Dermis microvascular lymphatic vessel endothelial cell (primary cell): ENCODE measurements at places on chromosomes 13 and 19. TPM values are rescaled to one million over a fixed set of nuclear protein-coding genes. Genes with fewer than 3 reads are reported as not detected.

DNA sequence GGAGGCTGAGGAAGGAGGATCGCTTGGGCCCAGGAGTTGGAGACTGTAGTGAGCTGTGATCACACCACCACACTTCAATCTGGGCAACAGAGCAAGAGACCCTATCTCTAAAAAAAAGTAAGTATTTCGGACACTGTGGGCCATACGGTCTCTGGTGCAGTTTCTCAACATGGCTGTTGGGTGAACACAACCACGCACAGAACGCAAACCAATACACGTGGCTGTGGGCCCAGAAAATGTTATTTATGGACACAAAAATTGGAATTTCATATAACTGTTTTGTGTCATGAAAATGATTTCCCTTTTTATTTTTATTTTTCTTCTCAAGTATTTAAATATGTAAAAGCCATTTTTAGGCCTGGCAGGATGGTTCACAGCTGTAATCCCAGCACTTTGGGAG, 19.5 kb downstream of the LDLR start:
- DNase-seq = no peak

KIR2DL4 gene
- total RNA-seq = not detected in 2 replicates

LSR gene
- total RNA-seq = 0.25 and 0.26 TPM in 2 replicates

DNA sequence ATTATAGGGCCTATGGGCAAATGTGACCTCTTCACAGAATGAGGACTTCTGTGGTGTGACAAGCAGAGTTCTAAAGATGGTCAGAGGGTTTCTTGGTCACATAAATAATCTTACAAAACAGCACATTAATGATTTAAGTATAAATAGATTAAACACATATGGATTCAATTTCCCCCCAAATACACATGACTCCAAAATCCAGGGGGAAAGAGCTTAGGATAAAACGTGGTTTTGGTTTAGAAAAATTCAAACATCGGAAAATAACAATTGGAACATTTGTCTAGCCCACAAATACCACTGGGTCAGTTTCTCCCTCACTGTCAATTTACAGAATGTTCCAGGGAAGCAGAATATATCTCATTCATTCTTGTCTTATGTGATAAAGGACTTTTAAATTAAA, 283.1 kb downstream of the COG6 start:
- no peak for DNase-seq

PHF11 gene
- 8.7 and 10.2 TPM in 2 replicates for total RNA-seq

- peak; percentile 33 for DNase-seq
These were observed 388.9 kb upstream of the DACH1 start for GRCh38 chr13:72255908-72256307.

ERVV-1 gene
- total RNA-seq = not detected in 2 replicates

DNA sequence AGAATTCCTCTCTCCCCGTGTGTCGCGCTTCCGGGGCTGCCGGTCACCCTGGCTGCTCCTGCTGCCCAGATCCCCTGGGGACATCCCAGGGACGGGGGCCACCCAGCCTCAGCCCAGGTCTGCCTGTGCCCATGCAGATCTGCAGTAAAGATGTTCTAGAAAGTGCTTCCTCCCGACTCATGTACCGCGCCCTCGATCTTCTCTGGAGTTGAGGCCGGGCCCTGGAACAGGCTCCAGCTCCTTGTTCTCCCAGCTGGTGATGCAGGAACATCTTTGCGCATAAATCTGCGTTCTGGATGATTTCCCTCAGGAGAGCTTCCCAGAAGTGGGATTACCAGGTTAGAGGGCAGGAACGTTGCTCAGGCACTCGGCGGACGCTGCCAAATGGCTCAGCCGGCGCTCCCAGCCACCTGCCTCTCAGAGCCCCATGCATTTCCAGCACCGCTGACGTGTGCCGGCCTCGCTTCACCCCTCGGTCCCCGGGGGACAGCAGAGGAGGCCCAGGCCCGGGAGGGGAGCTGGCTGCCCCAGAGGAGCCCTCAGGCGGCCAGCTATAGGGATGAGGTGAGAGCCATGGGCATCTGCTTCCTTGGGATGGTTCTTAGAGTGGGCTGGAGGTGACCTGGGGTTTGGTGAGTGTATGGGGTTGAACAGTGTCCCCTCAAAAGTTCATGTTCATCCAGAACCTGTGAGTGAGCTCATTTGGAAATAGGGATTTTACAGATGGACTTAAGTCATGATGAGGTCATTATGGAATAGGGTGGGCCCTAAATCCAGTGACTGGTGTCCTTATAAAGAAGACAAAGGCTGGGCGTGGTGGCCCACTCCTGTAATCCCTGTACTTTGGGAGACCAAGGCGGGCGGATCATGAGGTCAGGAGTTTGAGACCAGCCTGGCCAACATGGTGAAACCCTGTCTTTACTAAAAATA, 42.6 kb downstream of the CRTC1 start:
- no peak for DNase-seq

NAPSA gene
- under 0.01 TPM in 2 replicates for total RNA-seq

BRME1 gene
- total RNA-seq = 0.25 and 0.39 TPM in 2 replicates

DNA sequence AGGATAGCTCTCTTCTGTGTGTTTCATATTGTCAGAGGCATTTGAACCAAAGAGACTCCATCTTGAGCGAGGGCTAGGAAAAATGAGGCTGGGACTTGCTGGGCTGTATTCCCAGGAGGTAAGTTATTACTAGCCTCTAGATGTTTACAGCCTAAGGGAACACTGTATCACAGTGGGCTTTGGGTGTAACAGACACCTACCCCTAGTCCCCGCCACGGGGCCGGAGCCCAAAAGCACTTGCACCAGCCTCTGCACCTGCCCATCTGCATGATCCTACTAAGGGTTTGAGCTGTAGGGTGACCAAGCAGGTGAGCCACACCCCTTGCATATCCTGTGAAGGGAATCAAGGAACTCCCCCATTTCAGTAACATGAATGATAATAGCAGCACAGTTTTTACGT, 1972.2 kb downstream of the OLFM4 start:
- no peak for DNase-seq

DNA sequence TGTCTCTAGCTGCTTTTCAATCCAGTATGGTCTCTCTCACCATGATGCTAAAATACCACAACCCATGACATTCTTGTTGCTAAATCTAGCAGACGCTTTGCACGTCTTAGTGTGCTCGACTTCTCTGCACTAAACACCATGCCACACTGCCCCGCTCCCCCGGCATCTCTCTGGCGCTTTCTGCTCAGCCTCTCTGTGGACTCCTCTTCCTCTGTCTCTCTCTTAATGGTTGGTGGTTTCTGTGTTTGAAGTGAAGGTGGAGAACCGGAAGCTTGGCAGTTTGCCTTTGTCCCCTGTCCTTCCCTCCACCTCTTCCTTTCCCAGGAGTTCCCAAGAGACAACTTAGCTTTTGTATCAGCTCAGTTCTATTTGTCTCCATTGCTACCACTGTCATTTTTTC, 8.8 kb downstream of the ERCC5 start:
- peak; percentile 3 for DNase-seq
